ENCODE measurements at places on chromosomes 6 and 20.

DNA sequence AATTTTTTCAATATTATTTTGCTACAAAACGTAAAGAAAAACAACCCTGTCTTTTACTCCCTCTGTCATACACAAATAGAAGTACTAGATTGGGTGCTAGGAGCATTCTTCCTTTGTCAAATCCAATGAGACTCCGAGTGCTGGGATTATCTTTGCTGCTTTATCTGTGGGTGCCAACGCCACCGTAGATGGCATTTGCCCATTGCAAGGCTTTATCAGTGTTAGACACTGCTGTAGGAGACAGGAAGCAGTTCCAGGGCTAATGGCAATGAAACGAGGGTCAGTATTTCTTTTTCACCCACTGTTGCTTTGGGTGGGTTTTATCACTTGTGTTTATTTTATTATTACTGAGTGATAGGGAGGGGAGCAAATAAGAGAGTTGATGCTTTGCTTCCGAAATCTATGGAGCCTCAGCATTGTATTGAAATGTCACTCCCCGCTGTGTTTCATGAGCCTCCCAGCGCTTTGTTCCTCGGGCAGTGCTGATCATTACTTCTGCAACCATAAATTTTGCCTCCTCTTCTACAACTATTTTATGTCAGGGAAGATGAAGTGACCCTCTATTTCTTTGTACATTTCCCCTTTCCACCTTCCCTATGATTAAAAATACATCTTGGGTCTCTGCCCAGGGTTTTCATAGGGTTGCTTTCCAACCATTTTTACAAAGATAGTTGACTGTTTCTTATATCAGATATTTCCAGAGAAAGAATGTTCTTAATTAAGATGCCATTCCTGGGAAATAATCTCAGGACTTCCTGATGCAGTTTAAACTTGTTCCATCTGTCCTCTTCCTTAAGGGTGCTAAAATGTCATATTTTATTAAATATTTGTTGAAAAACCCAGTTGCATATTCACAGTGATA lies 86.7 kb upstream of the LAMP5 start:
- no peak for DNase-seq

DNA sequence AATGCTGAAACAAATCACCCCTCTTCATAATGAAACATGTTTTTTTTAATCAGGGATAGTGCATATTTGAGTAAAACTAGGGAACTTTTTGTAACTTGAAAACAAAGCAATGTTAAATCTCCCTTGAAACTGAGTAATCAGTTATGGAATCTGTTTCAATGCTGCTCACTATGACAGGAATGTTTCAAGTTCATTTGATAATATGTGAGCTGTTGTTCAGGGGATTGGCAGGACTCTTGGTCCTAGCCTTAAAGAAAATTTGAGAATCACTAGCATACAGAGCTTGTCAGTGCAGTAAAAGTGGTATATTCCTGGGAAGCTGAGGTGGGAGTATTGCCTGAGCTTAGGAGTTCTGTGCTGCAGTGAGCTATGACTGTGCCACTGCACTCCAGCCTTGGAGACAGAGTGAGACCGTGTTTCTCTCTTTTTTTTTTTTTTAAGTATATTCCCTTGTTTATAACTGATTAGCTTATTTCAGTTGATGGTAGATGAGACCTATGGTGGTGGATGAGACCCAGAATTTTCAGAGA lies 21.6 kb upstream of the CALHM6 start:
- DNase-seq = no peak

- no peak for DNase-seq
Observed at GRCh38 chr20:18717062-18717461, 96.5 kb upstream of the SCP2D1 start.

- DNase-seq = no peak
Observed at GRCh38 chr6:116018976-116019375, 41.7 kb downstream of the FRK start.

DNA sequence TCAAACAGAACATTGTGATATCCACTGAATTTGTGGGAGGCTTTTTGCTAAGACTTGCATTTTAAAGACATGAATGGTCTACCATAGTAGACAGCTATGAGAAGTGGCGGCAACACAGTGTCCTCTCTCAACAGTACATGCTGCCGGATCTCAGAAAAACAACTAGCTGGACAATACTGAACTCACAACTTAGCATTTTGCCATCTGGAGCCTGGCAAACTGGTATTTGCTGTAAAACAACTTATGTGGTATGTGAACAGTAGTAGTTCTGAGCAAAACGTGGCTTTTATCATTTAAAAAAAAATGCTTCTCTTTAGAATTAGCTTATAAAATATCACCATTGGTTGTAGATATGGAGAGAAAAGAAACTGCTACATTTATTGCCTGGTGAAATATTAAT lies 3.3 kb upstream of the PXDC1 start:
- no peak for DNase-seq

GRCh38 chr20:4091490-4092479 lies 76.4 kb upstream of the RNF24 start:
- no peak for DNase-seq

- no peak for DNase-seq
Observed at GRCh38 chr6:99471638-99472037, 43.6 kb downstream of the USP45 start.

- no peak for DNase-seq
Observed at GRCh38 chr6:52381249-52381648, 19.3 kb downstream of the PAQR8 start.

DNA sequence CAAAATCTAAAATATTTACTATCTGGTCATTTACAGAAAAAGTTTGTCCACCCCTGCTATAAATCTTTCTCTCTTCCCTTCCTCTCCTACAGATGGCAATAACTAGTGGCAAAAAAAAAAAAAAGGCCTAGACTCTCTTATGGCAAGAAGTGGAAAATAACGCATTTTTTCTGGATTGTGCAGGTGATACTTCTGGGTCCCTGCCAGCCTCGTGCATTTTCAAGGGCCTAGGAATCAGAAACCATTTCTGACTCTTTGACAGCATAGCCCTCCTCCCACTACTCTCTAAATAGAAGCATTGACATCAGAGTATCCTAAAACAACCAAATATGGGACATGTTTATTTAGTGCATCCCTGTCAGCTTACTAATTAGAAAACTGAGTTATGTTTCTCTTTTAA lies 251.0 kb downstream of the KHDC1L start:
- no peak for DNase-seq

DNA sequence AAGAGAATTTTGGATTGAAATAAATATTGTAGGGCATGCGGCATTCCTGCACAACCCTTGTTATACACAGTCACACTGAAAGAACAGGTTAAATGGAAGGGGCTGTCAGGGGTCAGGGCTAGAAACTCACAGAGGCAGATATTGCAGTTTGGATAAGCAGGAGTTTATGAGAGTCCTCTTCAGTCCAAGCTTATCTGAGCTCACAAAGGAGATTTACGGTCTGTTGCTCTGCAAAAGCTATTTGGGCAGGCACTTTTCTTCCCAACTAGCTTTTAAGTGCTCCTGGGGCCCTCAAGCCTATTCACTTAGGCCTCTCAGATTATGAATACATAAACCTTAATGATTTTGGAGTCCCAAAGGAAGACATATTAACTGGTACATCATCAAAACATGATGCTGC lies 156.2 kb downstream of the SOX4 start:
- DNase-seq = no peak
